ENCODE measurements at places on chromosomes 6 and 20. TPM values are rescaled to one million over a fixed set of nuclear protein-coding genes. Genes with fewer than 3 reads are reported as not detected.

Gene SIRPD
- polyA plus RNA-seq, result not detected

Gene R3HDML
- polyA plus RNA-seq, result not detected

Gene CDH26
- polyA plus RNA-seq, result not detected

Gene ZNF311
- polyA plus RNA-seq, result 0.93 TPM

Gene PLAGL1
- 43.8 TPM for polyA plus RNA-seq

Gene PXDC1
- 135 TPM for polyA plus RNA-seq

Gene FOXF2
- polyA plus RNA-seq, result 2.7 TPM

Gene TGM3
- 0.25 TPM for polyA plus RNA-seq
